ENCODE measurements at places on chromosomes 2 and 18.

GRCh38 chr2:215557701-215558100, 121.8 kb upstream of the FN1 start:
- no peak for DNase-seq

DNA sequence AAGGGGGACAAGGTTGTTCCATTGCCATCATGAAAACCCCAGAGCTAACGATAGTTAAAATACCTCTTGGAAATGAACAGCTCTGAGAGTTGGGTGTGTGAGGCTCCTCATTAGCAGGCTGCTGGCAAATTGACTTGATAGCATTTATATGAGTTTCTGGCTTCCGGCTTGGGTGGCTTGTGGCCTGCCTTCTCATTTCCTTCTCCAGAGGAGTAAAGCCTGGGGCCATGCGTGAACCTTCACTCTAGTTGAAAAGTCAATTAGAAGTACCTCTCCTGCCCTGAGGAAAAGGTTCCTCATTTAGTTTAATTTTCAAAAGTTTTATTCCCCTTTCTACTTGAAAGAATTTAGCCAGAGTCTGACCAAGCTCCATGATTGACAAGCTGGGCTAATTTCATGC, 67.1 kb downstream of the MGAT5 start:
- DNase-seq: no peak

- no peak for DNase-seq
Observed at GRCh38 chr18:6561862-6562291, 147.2 kb upstream of the L3MBTL4 start.

DNA sequence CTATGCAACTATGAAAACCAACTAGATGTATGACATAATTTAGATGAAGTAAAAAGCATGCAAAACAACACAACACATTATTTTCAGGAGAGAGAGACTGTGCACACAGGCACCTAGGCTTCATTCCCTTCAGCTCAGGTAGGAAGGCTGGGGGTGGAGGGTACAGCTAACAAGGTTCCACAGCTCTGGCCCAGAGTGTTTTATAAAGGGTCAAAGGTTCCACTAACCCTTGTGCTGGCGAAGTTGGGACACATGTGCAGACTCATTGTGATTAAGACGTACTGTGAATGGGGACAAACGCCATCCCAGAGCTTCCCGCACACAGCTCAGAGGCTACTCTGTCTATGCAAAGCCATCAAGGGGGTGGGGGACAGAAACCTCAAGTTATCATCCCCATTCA, 19.1 kb downstream of the CCDC93 start:
- no peak for DNase-seq

GRCh38 chr2:239625156-239625845, 224.5 kb upstream of the HDAC4 start:
- DNase-seq: no peak

DNA sequence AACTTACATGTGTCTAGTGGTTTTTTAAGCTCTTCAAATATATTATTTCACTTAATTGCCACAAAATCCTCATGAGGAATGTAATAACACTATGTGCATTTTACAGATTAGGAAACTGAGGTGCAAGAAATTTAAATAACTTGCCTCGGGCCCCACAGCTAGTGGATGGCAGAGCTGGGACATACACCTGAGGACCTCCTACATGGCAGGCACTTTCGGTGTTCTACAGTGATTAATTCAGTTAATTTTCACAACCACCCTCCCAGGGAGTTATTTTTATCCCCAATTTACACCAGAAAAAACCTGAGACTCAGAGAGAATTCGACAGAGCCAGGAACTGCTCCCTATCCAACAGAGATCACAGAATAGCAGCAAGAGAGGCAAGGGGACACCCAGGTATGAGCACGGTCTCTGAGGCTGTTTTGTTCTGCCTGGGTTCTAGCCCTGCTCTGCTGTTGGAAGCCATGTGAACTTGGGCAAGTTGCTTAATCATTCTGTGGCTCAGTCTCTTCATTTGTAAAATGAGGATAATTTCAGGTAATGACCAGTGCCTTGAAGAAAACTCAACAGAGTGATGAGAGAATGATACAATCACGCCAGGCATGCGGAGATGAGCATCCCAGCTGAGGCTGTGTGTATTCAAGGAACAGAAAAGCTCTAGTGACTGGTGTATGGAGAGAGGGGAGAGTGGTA, 82.3 kb downstream of the MYCN start:
- no peak for DNase-seq

DNA sequence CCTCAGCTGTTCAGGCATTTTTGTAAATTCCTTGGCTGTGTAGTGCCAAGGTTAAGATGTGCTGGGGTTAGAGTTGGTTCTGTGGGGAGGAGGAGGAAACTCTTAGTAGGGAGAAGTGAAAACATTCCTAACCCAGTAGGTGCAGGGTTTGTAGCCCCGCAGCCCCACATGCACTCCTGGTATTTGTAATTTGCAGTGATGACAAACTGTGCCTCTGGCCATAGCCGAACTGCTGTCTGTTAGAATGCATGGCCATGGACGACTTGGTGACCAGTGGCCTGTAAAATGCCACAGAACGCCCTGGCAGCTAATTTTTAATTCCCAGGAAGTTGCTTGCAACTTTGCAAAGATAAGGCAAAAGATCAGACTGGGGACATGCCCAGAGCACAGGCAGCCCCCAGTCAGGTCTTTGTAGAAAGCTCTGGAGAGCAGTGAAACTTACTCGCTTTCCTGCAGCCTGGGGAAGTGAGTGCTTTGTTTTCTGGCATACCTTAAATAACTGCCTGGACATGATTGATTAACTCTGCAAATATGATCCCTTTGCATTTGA, 38.4 kb downstream of the LYPD6B start:
- peak; percentile 38 for DNase-seq

DNA sequence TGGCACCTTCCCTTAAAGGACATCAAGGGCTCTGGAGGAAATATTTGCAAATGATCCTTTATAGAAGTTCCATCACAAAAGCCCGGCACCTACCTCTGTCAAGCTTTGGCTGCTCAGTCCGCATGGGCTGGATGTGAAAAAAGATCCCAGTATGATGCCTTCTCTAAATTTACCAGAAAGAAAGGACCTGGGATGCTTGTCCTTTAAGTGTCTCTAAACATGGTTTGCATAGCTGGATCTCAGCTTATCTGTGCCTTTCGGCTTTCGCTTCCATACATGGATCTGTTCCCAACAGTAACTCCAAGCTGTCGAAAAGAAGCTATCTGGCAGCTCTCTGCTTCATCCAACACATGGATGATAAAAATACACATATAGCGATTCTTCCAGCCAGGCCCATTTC, 60.4 kb upstream of the SLC8A1 start:
- no peak for DNase-seq

DNA sequence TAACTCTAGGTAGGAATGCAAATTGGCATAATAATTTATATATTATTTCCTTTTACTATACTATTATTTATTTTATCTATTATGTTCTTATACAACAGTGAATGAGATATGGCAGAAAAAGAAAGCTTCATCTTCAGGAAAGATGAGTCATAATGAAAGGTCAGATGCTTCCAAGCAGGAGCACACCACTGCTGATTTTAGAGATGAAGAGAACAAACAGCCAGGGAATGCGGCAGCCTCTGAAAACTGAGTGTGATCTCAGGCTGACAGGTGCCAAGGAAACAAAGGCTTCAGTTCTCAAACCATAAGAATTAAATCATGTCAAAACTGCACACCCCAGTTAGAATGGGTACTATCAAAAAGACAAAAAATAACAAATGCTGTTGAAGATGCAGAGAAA, 149.0 kb downstream of the CCDC178 start:
- no peak for DNase-seq

- no peak for DNase-seq
Observed at GRCh38 chr18:56739731-56740130, 88.6 kb downstream of the WDR7 start.

DNA sequence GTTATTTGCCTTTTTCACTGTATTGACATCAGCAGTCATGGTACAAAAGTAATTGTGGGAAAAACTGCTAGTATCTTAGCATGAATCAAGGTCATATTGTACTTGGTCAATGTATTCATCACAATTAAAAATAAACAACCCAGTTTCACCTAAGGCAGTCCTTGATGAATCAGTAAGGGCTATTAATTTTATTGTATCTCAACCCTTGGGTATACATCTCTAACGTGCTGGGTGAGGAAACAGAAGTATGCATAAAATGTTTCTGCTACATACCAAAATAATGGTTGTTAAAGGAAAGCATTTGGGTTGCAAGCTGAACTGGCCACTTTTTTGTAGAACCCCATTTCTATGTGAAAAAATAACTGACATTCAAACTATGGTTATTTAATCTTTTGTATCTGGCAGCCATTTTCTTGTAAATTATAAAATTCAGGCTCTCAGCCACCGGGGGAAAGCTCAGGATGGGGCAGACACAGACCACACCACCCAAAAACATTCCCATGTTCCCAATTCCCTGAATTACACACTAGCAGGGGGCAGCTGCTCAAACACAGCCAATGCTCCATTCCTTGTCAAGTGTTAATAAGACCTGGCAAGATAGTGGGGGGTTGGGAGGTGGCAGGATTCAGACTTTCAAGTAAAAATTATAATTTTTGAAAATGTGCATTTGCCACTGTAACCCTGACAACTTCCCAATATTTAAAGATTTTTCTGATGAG, 49.3 kb downstream of the OLA1 start:
- DNase-seq: peak; percentile 7

GRCh38 chr18:74286106-74286855, 5.5 kb downstream of the CYB5A start:
- DNase-seq: no peak

DNA sequence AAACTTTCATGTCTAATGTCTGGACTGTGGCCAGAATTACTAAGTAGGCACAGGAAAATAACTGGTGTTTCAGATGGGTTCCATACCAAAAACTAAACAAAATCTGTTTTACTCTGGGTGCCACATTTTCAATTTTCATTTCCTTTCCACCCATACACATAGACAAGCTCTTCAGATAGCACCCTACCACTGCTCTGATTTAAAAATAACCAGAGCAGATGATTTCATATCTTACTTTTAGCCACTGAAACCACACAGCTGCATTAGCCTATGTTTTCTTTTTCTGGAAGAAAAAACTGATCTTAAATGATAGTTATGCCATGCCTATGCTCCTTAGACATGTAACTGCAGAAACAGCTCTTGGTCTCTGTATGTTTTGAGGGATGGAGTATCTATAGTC, 647.6 kb downstream of the CPS1 start:
- DNase-seq: no peak

DNA sequence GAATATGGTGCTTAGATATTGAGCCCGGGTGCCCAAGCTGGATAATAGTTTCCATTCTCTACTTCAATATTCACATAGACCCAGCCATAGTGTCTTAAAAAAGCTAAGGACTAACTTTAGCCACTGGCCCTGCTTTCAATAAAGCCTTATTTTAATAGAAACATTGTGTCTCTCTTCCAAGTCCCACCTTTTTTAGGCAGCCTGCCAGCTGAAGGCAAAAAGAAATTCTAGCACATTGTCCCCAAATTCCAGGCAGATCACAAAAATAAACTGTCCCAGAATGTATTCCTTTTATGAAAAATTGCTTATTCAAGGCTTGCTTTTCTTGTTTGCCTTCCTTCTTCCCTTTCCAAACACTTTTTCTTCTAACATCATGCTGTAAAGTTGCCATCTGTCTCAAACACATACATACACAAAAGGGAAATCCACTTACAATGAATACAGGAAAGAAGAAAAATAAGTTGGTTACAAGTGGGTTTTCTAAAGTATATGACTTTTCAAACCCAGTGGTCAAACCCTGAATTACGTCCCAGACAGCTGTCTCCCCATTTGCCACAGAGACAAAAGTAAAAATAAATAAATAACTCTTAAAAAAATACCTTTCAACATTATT, 778.5 kb downstream of the BCL11A start:
- no peak for DNase-seq

- DNase-seq: no peak
Observed at GRCh38 chr2:198376677-198377076, 572.3 kb downstream of the PLCL1 start.

- no peak for DNase-seq
Observed at GRCh38 chr2:238814815-238815214, 33.1 kb upstream of the TWIST2 start.

- DNase-seq: peak; percentile 5
Observed at GRCh38 chr18:66993492-66993891, 389.6 kb upstream of the CDH19 start.

- DNase-seq: no peak
Observed at GRCh38 chr2:156673333-156673615, 237.1 kb downstream of the GPD2 start.

DNA sequence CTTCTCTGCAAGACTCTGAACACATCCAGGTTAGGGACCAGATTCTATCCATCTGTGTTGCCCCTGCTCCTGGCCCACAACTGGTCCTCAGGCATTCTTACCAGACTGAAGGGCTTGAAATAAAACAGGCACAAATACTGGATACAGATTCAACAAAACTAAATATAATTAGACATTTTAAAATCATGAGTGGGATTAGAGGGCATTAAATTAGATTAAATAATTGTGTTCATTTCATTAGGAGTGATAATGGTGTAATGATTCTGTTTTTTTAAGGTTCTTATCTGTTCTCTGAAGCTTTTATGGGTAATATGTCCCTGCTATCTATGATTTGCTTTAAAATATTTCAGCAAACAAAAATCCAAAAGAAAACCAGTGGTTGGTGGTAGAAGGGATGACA, 226.5 kb downstream of the IRS1 start:
- no peak for DNase-seq

DNA sequence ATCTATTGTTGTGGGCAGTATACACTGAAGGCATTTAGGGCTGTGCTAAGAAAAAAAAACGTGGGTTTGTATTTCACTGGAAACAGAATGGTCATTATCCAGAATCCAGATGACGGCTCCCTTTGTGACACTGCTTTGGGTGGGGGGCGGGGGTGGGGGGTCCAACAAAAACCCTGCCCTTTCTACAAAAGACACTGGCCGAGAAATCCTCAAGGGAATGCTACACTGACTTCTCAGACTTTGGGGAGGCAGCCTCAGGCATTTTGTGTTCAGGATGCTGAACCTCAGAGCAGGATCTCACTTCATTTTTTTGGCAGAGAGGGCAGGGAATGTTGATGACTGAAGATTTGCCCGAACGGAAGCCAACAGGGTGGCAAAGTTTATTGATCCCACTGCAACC, 417.1 kb downstream of the HRH4 start:
- DNase-seq: no peak

- no peak for DNase-seq
Observed at GRCh38 chr18:3100498-3101132, 87.7 kb upstream of the LPIN2 start.

DNA sequence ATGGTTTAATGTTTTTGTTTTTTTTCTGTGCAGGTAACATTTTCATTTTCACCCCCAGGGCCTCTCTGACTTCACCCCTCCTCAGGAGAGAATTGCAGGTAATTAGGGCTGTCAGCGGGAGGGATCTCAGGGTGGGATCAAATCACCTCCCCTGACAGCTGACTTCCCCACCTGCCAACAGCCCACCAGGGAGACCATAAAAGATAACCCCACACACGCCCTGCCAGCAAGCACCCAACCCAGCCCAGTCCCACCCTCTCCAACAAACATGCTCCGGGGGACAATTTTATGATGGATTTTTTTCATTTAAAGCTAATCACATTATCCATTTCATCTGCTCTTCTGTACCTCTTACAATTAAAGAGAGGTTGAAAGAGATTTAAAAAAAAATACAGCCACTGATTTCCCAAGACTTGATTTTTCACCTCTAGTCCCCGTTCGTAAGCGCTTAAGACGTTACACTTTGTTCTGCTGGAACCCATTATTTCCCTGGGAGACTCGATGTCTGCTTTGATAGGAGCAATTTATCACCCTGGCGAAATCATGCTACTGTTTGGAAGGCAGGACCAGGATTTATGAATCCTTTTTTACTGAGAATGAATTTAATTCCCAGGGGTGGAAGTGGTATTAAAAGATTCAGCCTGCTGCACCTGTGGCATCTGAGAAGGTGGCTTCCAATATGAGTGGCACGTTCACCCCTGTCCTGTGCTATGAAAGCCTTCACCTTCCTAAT, 232.9 kb upstream of the ID2 start:
- no peak for DNase-seq

- peak; percentile 2 for DNase-seq
Observed at GRCh38 chr2:232637866-232638583, 4.6 kb downstream of the EFHD1 start.

All from iPS-NIHi11 (cell line).